Effector memory CD4-positive, alpha-beta T cell (primary cell): ENCODE measurements at places on chromosomes 13 and 19.

DNA sequence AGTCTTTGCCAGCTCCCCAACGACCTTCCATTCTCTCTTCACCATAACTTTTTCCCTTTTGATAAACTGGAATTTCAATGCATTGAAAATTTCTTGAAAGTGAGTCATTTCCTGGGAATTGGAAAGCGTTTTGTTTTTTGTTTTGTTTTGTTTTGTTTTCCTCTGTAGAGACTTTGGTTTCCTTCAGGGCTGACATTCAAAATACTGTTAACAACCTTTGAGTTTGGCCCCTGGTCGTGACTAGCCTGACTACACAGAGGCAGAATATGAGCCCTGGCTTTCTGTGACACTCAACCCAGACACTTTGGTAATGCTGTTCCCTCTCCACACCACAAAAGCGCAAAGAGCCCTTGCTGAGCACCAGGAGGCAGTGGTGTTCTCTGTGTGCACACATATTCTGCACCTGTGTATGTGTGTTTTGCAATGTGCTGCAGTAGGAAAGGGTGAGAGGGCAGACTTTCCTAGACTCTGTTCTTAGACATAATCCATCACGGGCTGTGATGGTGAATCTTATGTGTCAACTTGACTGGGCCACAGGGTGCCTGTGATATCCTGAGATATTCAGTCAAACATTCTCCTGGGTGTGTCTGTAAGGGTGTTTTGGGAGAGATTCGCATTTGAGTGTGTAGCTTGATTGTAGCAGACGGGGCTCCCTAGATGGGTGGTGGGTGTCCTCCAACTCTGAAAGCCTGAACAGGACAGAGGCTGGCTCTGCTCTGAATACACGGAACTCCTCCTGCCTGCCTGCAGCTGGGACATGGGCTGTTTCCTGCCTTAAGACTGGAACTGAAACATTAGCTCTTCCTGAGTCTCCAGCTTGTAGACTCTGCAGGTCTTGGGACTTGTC, 29.5 kb upstream of the ANKRD10 start:
- no peak for DNase-seq

DNA sequence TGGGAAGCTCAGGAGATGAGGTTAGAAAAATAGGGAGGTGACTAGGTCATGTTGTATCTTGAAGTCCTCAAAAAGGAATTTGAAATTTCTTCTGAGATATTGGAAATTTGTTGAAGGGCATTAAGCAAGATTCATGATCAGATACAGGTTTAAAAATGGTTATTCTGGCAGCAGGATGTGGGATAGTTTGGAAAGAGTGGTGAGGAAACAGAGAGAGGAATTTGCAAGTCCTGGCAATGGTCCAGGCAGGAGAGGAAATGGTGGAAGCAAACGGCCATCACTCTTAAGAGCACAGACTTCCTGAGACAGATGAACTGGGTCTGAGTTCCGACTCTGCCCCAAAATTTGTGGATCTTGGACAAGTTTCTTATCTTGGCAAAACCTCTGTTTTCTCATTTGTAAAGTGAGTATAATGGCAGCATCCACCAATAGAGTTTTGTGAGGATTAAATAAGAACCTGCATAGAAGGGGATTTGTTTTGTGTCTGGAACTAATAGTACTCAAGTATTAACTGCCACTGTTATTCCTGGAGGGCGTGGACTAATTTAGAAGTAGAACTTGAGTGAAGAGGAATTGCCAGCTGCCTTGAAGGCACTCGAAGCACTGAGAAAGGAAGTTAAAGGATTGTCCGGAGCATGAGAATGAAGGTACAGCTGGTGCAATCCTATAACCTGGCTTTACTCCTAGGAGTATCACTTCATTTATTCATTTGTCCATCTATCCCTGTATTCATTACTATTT, 99.6 kb downstream of the CCNA1 start:
- DNase-seq = no peak

GRCh38 chr13:55483626-55484158, 1657.0 kb upstream of the PRR20A start:
- DNase-seq = no peak

- DNase-seq = no peak
Observed at GRCh38 chr19:29677001-29677817, 11.9 kb downstream of the PLEKHF1 start.

DNA sequence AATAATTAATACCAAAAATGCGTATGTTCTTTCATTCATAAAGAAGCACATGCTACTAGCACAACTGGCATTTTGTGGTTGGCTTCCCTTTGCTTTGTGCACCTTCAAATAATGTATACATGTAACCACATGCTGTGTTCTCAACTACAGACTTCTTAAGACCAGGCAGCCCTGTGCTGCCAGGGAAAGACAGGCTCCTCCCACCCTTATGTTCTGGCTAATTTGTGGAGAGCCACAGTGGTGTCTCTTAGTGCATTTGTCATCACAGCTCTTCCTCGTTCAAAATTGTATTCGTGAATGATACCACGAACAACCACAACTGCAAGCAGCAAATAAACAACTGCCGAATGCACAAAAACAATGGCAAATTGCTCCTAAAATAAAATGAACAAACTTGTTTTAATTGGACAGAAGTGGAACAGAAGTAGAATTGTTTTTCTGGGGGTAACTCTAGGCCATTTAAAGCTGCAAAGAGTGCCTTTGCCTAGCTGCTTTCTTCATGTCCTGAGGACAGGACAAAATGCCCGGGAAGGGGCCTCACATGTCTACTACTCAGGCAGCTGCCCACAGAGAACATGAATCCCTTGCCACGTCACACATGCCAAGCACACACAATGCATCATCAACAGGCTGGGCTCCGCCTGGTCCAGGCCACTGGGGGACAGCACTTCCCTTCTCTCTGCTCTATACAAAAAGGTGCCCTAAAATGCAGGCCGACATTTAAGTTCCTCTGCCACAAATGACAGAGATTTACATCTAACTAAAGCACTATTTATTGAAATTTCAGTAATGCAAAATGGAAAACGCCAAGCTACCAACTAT, 21.7 kb downstream of the IRS2 start:
- DNase-seq = no peak

GRCh38 chr19:20616071-20616470, 45.3 kb downstream of the ZNF626 start:
- no peak for DNase-seq

DNA sequence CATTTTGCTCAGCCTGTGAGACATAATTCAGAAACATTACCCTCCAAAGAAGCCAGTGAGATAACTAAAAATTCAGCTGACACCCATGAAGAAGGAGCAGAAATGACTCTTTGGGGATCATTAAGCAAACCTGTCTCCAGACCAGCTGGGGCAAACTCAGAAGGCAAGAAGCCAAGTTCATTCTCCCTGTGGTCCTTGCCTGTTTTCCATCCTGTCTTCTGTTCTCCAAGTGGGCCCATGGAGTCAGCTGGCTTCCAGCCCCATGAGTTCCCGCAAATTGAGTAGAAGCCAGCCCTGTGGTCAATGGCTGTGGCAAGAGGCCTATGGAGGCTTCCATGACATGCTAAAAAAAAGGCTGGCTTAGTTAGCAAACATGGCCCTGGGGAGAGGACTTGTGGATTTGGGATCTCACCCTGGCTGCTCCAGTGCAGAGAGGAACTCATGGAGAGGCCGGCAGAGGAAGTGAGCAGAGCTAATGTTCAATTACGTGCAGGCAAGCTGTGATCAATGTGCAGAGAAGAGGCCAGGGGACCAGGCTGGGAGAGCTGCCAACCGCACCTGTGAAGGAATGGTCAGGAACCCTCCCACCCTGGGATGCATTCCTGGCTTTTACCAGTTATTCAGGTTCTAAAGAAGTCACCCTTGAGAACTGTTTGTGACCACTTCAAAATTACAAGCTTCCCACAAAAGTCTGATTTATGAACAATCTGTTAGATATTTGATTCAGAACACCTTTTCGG, 229.1 kb downstream of the TSHZ3 start:
- no peak for DNase-seq

DNA sequence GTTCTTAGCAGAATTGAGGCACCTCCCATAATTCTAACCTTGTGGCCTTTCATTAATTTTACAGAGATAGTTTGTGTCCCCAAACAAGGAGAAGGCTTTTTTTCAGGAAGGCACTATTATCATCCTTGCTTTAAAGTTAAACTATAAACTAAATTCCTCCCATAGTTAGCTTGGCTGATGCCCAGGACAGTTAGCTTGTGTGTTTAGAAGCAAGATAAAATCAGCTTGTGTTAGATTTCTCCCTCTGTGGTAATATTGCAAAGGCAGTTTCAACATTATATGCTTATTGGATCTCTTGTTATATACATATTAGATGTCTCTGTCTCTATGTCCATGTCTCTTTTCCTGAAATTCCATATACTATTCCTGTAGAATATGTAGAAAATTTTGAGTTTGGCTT, 342.7 kb downstream of the TBC1D4 start:
- no peak for DNase-seq

- DNase-seq = no peak
Observed at GRCh38 chr13:24276306-24276705, 33.1 kb upstream of the C1QTNF9 start.

DNA sequence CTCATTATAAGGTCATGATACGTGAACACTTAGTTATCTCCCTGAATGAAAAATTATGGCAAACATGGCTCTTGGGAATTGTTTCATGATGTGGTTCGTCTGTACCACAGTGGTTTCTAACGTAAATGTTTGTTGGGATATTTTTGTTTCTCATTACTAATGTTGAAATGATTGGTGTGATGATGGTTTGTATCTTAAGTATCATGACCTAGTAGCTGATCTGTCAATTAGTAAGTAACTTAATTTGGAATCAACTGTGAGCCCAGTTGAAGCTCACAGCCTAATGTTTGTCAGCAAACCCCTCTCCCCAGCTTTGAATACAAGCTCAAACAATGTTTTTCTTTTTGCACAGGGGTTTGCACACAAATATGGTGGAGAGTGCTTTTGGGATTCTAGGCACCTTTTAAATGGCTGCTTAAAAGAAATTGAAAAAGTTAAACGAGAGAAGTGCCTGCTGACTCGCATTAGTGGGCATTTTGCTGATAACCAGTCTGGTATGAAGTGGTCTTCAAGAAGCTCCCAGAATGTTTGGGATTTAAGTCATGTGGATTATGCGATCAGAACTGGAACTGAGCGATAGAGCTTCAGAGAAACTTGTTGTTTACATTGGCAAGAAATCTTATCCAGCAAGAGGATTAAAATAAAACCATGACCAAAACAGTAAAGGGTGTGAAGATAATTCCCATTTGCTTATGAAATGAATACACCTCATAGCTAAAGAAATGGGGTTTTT, 68.2 kb downstream of the LMO7 start:
- no peak for DNase-seq

GRCh38 chr19:18589380-18590272, 1.0 kb downstream of the REX1BD start:
- DNase-seq = no peak

DNA sequence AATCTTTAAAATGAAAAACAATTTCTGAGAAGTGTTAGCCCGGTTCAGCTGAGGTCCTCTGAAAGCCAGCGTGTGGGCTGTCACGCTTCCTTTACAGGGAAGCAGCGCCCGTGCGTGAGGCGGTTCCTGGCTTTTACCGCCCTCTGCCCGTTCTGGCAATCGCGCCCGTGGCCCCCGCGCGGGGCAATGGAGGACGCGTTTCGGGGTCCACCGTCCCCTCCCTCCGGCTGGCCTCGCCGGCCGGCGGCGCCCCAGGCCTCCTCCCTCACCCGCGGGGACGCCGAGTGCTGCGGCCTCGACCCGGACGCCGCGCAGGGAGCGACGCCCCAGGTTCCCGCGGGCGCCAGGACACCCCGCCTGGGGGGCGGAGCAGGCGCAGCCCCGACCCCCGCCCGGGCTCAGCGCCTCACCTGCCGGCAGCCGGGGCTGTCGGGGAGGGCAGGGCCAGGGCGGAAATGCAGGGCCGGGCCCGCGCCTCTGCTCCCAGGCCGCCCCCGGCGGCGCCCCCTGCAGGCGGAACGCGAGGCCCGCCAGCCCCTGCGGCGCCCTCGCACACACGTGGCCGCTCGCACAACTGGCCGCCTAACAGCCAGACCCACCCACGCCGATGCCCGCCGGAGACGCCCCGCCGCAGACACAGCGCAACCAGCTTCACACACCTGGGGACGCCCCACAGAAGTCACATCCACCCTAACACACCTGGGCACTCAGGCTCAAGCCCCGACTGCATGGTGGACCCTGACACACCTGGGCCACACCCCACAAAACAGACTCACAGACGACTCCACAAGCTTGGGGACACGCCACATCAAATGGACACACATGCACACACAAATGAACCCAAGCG, at the start of gene GGACT:
Gene GGACT, minus strand, starts transcription at position 459 of the 847 bp plus-strand sequence. CDS start 56,198 bp downstream, outside the sequence.
- peak; percentile 71 for DNase-seq

GRCh38 chr13:78521091-78521490, 82.3 kb downstream of the POU4F1 start:
- no peak for DNase-seq

DNA sequence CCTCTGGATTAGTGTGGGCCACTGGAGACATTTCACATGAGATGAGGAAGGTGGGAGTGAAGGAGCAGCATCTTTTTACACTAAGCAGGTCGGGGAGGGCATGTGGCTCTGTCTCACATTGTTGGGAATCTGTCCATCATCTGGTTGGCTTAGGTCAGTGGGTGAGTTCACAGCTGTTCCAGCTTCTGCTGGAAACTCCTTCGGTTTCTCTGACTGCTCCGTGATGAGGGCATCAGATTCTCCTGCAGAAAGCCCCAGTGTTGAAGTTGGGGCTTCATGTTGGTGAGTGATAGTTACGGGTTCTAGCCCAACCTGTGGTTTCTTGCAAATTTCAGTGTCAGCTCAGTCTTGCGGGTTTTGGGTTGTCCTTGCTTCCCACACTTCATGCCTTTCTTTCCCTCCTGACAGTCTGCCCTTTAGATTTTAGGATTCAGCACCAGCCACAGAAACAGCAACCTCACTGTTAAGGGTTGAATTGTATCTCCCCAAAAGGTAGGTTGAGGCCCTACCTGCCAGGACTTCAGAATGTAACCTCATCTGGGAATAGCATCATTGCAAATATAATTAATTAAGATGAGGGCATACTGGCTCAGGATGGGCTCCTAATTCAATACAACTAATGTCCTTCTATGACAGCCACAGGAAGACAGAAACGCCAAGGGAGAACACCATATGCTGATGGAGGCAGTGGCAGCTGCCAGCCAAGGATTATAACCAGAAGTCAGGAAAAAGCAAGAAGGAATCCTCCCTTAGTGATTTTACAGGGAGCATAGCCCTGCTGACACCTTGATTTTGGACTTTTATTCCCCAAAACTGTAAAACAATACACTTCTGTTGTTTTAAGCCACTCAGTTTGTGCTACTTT, 7.6 kb upstream of the ALOX5AP start:
- no peak for DNase-seq
